SJSA1 (cell line): ENCODE measurements at places on chromosomes 3 and 15. TPM values are rescaled to one million over a fixed set of nuclear protein-coding genes. Genes with fewer than 3 reads are reported as not detected.

Gene CSPG4
- 0.32 and 0.41 TPM in 2 replicates for total RNA-seq

Gene TFDP2
- 46.3 and 119 TPM in 2 replicates for total RNA-seq

Gene CCDC80
- 58.4 and 74.8 TPM in 2 replicates for total RNA-seq

Gene LIPH
- 0.34 TPM in 1 of 2 replicates, not detected in the other for total RNA-seq

Gene COL6A5
- total RNA-seq = not detected in 2 replicates

Gene AMIGO3
- 4.0 and 4.3 TPM in 2 replicates for total RNA-seq

Gene NTRK3
- 0.09 TPM in 1 of 2 replicates, not detected in the other for total RNA-seq

Gene GOLGA8S
- total RNA-seq = 0.05 TPM in 1 of 2 replicates, not detected in the other

Gene ACTRT3
- total RNA-seq = 2.2 and 2.4 TPM in 2 replicates
